ENCODE measurements at places on chromosomes 5 and 9.
A peak's percentile ranks its signal among the peaks of the same experiment; 100 is the strongest.

- no peak for DNase-seq
These were observed 21.0 kb upstream of the ALDH1B1 start for GRCh38 chr9:38371495-38371894.

- peak; percentile 3 for DNase-seq
These were observed 54.6 kb downstream of the MARCHF3 start for GRCh38 chr5:126975796-126976195.

GRCh38 chr5:136420168-136420898, 55.0 kb upstream of the TRPC7 start:
- DNase-seq = peak; percentile 55

DNA sequence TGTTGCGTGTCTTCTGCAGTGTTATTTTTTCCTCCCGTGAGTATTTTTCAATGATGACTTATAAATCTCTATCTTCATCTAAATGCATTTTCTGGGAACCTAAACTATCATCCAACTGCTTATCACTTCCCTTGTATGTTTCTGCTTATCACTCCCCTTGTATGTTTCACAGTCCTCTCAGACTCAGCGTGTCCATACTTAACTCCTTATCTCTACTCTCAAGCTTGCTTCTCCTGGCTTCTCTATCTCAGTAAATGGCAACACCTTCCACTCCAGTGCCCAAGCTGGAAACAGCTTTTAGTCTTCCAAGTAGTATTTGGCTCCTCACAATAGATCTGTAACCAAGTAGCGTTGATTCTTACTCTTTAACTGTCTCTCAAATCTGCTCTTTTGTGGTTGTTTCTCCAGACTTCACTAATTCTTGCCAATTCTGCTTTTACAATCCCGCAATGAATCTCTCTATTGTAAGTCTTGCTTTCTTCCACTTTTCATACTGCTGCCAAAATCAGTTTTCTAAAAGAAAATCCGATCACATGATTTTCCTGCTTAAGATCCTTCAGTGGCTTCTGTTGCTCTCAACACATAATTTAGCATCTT, 33.8 kb upstream of the TXNDC8 start:
- DNase-seq = no peak

GRCh38 chr5:170643591-170643990, 139.8 kb downstream of the KCNIP1 start:
- DNase-seq = no peak

- no peak for DNase-seq
These were observed 214.6 kb upstream of the C9orf72 start for GRCh38 chr9:27787891-27788290.

DNA sequence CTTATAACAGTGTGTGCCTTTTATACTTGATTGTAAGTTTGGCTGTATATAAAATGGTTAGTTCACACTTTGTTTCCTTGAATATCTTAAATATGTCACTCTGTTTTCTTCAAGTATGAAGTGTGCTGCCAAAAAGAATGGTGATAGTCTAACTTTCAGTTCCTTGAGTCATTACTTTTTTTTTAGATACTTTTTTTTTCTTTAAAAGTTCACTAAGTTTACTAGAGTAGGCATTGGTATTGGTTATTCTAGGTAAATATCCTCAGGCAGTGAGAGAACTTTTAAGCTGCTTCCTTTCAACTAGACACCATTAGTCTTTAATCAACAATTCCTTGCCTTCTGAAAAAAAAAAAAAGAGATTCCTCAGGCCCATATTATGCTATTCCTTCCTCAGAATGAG, 41.9 kb downstream of the SPEF2 start:
- DNase-seq = no peak

GRCh38 chr5:158898185-158899177, 201.2 kb downstream of the EBF1 start:
- DNase-seq = no peak

- DNase-seq = no peak
These were observed 124.0 kb upstream of the ERCC6L2 start for GRCh38 chr9:95751520-95751790.

DNA sequence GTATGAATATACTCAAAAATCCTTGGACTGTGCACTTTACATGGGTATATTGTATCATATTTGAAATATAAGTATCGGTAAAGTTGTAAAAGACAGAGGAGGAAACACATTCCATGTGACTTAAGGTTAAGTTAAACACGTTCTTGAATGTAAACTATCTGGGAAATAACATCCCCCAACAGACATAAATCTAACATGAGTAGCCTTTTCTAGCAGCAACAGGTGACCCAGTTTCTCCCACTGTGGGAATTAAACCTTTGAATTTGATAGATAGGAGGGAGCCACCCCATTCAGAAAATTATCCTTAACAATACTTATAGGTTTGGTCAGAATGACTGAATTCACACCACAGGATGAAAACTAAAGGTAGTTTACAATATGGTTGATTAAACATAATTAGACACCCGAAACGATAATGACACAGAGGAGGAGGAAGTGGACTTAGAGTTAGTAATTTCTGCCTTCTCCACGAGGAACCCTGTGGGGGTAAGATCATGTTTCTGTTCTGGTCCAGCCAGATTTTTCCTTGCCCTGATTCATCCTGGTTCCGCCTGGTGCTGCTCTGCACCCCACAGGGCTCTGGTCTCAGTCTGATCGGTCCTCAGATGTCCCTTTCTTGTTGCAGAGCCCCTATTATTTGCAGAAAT, 84.6 kb upstream of the DNAH5 start:
- no peak for DNase-seq

DNA sequence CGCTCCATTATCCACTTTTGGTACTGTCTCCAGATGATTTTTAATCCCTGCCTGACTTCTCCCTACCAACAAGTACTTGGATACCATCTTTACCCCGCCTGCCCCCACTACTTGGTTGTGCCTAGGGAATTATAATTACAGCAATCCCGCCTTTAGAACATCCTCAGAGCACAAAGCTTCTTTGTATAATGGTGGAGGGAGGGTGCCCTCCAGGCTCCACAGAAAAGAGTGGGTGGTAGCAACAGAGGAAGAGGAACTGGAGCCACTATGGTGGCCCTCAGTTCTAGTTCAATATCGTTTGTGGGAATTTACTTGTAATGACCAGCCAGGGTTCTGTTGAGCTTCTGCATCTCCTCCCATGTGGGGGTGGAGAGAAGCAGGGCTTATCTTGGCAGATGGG, 79.0 kb upstream of the RNF38 start:
- no peak for DNase-seq

DNA sequence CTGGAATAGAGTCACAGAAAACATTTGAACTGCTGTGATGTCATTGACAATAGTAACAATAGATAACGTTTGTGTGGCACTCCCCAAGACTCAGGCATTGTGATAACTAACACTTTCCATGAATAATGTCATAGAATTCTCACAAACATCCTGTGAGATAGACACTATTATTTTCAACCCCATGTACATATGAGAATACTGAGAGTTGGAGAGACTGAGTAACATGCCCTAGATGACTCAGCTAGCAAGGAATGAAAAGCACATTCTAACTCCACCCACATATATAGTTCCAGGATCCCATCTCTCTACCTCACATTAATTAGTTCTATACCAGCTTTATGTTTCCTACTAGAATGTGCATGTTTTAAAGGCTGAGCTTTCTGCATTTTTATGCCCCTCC, 71.4 kb downstream of the ASTN2 start:
- DNase-seq = no peak

DNA sequence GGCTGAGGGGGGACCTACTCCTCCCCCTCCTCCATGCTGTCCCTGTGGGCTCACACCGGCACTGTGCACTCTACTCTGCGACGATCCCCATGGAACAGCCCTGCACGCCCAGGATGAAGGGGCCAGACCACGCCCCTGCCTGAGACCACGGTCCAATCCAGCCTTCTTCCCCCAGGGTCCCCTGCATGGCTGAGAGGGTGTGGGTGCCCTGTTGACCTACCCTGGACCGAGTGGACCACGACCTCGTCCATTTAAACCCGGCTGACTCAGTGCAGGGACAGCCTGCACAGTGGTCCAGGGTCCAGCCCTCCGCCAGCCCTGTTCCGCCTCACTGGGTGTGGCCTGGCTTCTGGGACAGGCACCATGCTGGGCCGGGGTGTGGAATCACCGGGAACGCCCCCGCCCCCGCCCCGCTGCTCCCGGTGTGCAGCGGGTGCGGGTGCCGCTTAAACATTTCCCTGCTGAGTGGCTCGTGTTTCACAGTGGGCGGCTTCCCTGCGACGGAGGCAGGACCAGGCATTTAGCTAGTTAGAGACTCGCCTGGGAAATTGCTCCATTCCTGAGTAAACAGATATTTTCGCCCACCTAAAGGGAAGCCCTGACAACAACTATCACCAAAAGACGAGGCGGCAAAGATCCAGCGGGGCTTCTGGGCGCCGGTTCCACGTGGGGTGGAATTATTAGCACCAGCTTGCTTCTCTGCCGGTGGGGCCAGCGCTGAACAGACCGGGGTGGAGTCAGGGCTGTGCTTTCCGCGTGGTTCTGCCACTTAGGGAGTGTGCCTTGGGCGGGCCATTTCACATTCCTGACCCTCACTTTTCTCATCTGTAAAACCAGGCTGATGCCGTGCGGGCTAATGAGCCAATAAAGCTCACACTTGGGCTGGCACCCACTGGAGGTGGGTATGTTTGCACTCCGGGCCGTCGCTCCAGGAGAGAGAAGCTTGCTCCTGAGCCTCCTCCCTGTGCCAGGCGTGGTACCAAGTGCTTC, 22.6 kb downstream of the DBH start:
- DNase-seq = no peak

DNA sequence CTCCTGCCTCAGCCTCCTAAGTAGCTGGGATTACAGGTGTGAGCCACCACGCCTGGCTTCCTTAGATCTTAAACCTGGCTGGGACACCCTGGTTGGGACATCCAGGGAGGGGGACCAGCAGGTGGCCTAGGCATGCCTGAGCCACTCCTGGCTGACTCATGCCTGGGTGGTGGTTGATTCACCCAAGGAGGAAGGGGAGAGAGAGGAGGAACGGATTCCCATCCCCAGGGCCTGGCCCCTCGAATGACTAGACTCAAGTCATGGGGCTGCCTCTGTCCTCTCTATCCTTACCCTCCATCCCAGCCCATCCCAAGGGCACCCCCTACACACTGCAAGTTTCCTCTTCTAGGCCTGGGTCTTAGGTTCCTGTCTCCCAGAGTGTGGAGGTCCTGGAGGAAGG, 12.7 kb downstream of the EEIG1 start:
- no peak for DNase-seq

GRCh38 chr5:83450183-83450966, 21.2 kb upstream of the VCAN start:
- DNase-seq = no peak

- DNase-seq = no peak
These were observed 21.4 kb downstream of the PJA2 start for GRCh38 chr5:109388407-109388806.

GRCh38 chr5:119708076-119708790, 78.9 kb downstream of the FAM170A start:
- DNase-seq = no peak

DNA sequence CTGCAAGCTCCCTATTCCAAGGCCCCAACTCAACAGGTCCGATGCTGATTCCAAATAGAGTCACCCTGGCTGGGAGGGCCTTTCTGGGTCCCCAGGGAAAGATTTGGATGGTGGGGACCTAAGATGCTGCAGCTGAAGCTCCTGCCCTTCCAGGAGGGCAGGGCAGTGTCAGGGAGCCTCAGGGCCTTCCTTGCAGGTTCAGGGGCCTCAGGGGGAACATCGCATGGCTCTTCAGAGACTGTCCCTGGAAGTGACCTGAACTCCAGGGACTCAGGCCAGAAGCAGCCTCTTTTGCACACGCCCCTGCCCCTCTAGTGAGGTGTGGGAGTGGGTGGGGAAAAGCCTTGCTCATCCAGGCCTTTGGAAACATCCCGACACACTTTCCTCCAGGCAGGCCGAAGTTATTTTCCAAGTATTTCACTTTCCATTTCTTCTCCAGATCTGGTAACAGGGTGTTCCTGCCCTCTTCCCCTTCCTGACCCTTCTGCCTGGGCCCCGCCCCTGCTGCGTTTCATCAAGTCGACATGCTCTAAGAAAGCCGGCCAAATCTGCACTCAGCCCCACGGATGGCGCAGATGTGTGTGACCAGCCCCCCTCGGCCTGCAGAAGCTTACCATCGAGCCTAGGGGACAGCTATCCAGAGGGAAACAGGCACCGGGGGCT, 159.5 kb downstream of the FGF18 start:
- DNase-seq = no peak

DNA sequence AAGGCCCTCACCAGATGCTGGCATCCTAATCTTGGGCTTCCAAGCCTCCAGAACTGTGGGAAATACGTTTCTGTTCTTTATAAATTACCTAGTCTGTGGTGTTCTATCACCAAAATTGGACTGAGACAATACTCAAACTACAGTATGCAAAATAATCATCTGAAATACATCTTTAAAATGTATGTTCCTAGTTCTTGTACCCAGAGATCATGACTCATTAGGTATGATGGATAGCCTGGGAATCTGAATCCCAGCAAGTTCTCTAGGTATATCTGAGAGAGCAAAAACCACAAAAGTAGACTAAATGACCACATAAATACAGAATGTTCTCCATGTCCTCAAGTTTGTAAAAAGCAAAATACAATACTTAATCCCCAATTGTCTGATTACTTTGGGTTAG, 166.3 kb downstream of the YIPF5 start:
- no peak for DNase-seq

DNA sequence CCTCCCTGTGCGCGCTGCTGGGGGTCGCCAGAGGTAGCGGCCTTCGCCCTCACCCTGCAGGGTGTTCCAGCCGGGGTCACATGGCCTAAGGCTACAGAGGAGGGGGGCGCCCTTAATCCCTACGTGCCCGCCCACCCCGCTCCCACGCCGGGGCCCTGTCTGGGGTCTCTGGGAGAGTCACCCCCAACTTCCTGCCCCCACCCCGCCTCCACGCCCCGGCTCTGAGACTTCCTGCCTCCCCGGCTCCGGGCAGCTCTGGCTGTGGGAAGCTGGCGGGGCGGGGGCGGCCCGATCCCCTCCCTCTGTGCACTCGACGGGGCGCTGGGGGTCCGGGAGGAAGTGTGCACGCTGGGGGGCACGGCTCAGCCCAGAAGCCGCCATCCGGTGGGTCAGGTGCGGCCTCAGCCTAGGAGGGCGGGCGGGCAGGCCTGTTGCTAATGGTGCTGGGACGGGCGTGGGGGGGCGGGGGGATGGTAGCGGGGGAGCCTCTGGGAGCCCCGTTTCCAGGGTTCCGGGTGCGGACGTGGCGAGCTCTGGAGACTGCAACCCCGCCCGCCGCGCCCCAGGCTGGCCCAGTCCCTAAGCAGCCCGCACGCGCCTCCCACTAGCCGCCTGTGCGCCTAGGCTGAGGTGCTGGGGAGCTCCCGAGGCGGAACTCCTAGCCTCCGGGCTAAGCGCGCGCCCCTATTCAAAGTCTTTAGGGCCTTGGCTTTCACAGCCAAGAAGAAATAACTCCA, 61.6 kb downstream of the CXXC5 start:
- DNase-seq = no peak

GRCh38 chr9:136798708-136799078, 2.6 kb downstream of the CCDC183 start:
- DNase-seq = no peak

DNA sequence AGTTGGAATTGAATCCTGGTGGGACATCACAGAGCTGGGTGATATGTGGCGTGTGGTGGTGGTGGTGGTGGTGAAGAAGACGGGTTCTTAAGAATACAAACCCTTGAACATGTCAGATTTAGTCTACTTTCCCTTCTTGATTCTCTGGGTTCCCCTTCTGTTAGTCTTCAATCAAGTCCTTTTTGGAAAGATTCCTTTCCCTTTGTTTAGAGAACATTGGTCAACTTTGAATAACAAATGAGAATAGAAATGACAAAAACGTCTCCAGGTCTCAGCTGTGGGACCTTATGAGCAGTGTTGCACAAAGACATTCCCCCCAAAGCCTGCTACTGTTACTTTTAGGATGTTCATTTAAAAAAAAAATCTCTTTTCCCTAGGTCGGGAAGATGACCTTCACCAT, 46.3 kb downstream of the MAP1B start:
- no peak for DNase-seq

Measured in NCI-H187 (cell line).